Ovary (tissue), 10 donors: ENCODE measurements at places on chromosomes 7 and 10.

GRCh38 chr7:26543951-26544350, 252.3 kb downstream of the SNX10 start:
- no peaks in the 10 kb centered on the region for H3K4me1 ChIP-seq
- H3K27me3 ChIP-seq, result no peaks in the 10 kb centered on the region
- no peak overlapping the region for H3K4me3 ChIP-seq
- H3K27ac ChIP-seq, result no peak overlapping the region
- no peak for DNase-seq

DNA sequence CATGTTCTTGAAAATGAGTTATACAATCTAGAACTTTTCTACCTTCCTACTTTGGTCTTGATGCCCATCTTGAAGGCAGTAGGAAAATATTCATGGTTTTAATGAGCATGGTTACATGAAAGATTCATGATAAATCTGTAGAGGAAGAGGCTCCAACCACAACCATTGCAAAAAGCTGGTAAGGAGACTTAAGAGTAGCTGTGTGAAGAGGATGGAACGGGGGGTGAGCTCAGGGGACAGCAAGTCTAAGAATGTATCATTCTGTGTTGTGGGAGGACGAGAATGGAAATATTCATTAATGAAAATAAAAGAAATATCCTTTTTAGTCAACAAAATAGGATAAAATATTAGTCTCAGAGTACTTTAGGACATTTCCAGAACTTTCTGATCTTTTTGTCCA, 81.1 kb downstream of the BMPER start:
- DNase-seq, result no peak
- no peaks in the 10 kb centered on the region for H3K27me3 ChIP-seq
- no peaks in the 10 kb centered on the region for H3K36me3 ChIP-seq
- H3K4me3 ChIP-seq, result no peak overlapping the region
- H3K27ac ChIP-seq, result no peak overlapping the region

DNA sequence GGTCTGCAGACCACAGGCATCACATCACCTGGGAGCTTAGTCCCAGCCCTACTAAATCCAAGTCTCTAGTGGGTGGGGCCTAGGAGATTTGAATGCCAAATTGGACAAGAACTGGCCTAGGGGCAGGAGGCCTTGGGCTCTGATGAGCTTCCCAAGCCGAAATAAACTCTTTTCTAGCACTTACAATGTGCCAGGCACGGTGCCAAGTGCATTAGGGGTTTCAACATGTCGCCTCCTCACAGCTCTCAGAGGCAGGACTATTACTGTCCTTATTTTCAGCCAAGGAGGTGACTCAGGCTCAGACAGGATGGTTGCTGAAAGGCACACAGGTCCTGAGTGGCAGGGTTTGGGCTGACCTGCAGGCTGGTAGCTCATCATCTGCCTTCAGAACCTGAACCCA, 9.2 kb upstream of the CPA1 start:
- no peaks in the 10 kb centered on the region for H3K27me3 ChIP-seq
- DNase-seq, result peak; percentile 71
- no peak overlapping the region for H3K4me3 ChIP-seq
- H3K27ac ChIP-seq, result no peak overlapping the region

- H3K27me3 ChIP-seq, result no peaks in the 10 kb centered on the region
- no peak overlapping the region for H3K27ac ChIP-seq
- no peak for DNase-seq
- H3K36me3 ChIP-seq, result no peaks in the 10 kb centered on the region
- H3K4me1 ChIP-seq, result no peaks in the 10 kb centered on the region
These were observed 277.6 kb upstream of the NRP1 start for GRCh38 chr10:33612116-33612515.

GRCh38 chr10:34169131-34169530, 646.0 kb downstream of the PARD3 start:
- H3K36me3 ChIP-seq, result no peaks in the 10 kb centered on the region
- H3K4me1 ChIP-seq, result peaks cover 6% of the 10 kb centered on the region
- no peak overlapping the region for H3K4me3 ChIP-seq
- no peaks in the 10 kb centered on the region for H3K27me3 ChIP-seq
- no peak overlapping the region for H3K27ac ChIP-seq

DNA sequence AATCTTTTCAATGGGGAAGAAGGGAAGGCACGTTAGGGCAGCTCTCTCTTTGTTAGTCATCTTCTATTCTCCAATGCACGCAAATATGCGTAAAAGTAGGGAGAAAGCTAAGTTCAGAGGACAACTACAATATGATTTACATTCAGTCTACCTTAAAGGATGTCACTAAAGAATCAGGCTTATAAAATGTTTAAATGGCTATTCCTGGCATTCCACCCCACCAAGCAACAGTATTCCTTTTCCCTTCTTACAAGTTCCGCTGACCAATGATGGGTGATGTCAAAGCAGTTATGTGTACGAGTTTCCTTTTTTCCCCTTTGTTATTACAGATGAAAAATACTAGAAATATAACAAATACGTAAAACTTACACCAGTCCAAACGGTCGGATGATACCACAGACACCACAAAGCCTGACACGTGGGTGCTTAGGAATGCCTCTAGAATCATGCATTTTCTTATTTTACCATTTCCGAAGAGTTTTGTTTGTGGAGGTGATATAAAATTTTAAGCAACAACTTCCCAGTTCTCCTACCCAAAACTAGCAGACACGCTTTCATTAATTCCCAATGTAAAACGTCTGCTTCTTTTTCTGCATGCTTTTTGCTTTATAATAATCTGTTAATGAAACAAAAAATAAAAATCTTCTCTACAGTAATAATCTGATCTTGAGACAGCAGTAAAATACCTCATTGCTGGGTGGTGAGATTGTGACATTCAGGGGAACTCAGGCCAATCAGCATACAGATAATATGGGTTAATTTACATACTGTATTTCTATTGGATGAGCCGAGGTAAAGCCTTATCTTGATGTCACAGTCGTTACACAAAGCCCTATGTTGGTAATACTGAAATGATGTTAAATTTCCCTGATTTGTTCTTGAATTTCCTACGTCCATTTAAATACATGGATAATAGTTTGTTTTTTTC, 708 bp upstream of the GPR85 start:
- DNase-seq, result no peak
- no peaks in the 10 kb centered on the region for H3K27me3 ChIP-seq
- H3K27ac ChIP-seq, result no peak overlapping the region
- H3K36me3 ChIP-seq, result no peaks in the 10 kb centered on the region
- H3K4me1 ChIP-seq, result peaks cover 2% of the 10 kb centered on the region
